ENCODE measurements at places on chromosomes 7 and 10. TPM values are rescaled to one million over a fixed set of nuclear protein-coding genes. Genes with fewer than 3 reads are reported as not detected.

CPVL gene
- total RNA-seq, result 24.8 TPM

TBXAS1 gene
- total RNA-seq, result 4.4 TPM

DNA sequence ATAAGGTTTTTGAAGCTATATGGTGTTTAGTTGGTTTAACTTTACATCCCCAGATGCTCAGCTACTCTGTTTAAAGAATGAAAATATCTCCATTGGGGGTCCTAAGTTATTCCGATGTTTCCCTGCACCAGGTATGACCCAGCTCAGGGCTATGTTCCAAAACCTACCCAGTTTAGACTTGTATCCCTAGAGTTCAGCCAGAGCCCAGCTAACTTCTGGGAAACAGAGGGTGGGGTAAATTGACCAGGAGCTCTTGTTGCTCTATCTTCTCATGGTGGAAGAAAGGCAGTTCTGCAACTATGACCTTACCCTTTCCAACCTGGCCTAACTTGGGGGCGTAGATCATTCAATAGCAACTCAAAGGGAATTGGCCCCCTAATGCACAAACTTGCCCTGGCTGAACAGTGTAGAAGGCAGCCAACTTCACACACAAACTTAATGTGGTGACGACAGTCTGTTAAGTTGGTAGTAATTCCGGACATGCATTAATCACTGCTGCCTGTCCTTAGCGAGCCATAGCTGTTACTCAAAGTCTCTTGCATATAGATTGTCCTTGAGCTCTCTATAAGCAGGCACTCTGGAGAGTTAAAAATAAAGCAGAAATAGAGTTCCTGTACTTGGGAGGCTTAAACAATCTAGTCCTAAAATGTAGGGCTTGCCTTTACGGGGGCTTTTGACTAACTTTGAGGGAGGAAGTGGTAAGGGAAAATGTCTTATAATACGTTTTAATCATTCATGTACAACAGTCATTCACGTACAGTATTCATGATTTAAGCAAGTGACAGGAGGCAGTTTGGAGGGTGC lies 5.3 kb upstream of the ZNRF2 start:
- H3K27me3 ChIP-seq, result no peaks in the 10 kb centered on the region
- no peak for DNase-seq
- H3K4me1 ChIP-seq, result peaks cover 29% of the 10 kb centered on the region
- H3K36me3 ChIP-seq, result no peaks in the 10 kb centered on the region
- peak overlapping the region; percentile 77 for H3K27ac ChIP-seq

DNA sequence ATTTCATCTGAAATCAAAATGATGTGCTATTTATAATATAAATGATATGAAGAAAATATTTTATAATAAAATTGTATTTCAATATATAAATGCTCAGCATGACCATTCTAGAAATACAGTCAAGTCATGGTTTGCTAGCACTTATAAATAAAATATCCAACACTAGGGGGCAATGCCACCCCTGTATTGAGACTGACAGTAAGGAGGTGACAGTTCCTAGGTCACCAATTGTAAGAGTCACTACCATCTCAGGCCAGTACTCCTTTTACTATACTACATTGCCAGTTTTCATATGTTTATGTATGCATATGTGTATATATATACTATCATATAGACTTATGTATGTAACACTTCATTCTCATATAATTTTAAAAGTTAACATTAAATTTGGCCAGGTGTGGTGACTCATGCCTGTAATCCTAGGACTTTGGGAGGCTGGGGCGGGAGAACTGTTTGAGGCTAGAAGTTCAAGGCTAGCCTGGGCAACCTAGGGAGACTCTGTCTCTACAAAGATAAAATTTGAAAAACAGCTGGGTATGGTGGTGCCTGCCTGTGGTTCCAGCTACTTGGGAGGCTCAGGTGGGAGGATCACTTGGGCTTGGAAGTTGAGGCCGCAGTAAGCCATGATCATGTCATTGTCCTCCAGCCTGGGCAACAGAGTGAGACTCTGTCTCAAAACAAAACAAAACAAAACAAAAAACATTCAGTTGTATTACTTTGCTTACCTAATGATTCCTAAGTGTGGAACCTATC lies 2.4 kb upstream of the CNOT4 start:
- H3K27me3 ChIP-seq, result no peaks in the 10 kb centered on the region
- peak; percentile 49 for DNase-seq
- H3K4me3 ChIP-seq, result no peak overlapping the region
- peaks cover 2% of the 10 kb centered on the region for H3K4me1 ChIP-seq
- H3K27ac ChIP-seq, result no peak overlapping the region
- H3K36me3 ChIP-seq, result no peaks in the 10 kb centered on the region

DNA sequence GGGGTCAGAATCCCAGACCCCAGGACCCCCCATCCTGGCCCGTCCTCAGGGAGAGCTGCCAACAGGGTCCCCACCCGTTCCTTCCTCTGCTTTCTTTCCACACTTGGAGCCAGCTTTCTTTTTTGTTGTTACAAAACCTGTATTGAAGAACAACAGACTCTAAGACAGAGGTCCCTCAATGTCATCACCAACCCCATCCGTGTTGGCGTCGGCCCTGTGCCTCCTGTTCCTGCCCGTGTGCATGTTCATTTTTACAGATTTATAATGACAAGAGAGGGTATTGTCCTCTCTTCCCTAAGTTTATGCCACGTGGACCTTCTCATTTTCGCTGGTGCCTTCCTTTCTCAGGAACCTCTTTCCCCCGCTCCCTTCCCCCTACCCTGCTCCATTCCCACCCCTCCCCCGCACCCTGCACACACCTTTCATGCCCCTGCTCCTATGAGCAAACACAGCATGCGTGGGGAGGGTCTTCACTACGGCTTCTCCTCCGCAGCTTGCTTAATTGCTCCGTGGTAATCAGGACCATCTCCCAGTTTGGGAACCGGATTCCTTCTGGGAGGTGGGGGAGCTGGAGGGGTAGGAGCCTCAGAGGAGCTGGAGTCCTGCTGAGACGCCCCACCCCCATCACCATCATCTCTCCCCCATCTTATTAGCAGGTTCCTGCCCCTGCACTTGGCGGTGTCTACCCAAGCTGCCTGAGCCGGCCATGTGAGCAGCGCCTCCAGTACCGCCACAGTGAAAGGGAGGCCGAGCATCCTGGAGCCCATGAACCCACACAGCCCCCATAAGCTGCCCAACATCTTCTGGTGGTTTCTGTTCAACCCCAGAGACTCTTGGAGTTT lies 88.0 kb upstream of the INSIG1 start:
- peaks cover 40% of the 10 kb centered on the region for H3K4me1 ChIP-seq
- no peaks in the 10 kb centered on the region for H3K36me3 ChIP-seq
- H3K27me3 ChIP-seq, result peaks cover 11% of the 10 kb centered on the region
- H3K4me3 ChIP-seq, result no peak overlapping the region
- DNase-seq, result no peak

- H3K4me3 ChIP-seq, result no peak overlapping the region
- peaks cover 18% of the 10 kb centered on the region for H3K4me1 ChIP-seq
- H3K36me3 ChIP-seq, result no peaks in the 10 kb centered on the region
- DNase-seq, result no peak
- H3K27ac ChIP-seq, result no peak overlapping the region
Measured at GRCh38 chr10:46528171-46528671, 28.2 kb downstream of the GPRIN2 start.

GRCh38 chr10:123561141-123561440 lies 105.1 kb upstream of the GPR26 start:
- no peak overlapping the region for H3K4me3 ChIP-seq
- no peak overlapping the region for H3K27ac ChIP-seq

All from muscle of leg (tissue), 16 donors.